Left renal cortex interstitium (tissue), 4 donors: ENCODE measurements at places on chromosomes 1 and 21.

GRCh38 chr21:19013916-19014315 is 610.3 kb upstream of the TMPRSS15 start:
- DNase-seq = no peak

GRCh38 chr21:44836666-44837471 is 19.0 kb upstream of the SUMO3 start:
- no peak for DNase-seq

DNA sequence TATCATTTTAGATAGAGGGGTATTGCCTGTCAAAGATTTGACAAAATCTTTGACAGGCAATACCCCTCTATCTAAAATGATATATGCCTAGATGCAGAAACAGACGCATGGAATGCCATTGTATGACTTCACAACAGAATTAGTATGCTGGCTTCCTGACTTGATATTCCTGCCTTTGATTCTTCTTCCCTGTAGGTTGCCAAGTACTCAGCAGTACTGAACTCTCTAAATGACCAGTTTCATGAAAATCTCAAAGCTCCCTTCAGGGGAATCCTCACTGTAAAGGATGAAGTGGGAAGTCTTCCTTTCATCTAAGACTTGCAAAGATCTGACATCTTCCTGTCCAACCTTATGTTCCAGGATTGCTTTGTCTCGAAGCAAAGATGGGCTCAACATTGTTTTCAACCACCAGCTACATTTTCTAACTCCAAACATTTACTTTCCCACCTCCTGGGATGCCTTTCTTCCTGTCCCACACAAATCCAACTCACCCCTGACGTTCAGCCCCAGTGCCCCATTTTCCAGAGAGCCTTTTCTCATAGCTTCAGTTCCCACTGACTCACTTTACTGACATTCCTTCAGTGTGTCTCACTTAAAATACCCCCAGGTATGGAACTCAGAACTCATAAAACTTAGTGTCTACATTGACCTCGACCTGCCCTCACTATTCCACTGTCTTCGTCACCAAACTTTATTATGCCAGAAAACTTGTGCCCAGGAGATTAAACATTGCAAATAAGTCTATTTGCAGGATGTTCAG is 67.3 kb upstream of the KCNJ6 start:
- no peak for DNase-seq

DNA sequence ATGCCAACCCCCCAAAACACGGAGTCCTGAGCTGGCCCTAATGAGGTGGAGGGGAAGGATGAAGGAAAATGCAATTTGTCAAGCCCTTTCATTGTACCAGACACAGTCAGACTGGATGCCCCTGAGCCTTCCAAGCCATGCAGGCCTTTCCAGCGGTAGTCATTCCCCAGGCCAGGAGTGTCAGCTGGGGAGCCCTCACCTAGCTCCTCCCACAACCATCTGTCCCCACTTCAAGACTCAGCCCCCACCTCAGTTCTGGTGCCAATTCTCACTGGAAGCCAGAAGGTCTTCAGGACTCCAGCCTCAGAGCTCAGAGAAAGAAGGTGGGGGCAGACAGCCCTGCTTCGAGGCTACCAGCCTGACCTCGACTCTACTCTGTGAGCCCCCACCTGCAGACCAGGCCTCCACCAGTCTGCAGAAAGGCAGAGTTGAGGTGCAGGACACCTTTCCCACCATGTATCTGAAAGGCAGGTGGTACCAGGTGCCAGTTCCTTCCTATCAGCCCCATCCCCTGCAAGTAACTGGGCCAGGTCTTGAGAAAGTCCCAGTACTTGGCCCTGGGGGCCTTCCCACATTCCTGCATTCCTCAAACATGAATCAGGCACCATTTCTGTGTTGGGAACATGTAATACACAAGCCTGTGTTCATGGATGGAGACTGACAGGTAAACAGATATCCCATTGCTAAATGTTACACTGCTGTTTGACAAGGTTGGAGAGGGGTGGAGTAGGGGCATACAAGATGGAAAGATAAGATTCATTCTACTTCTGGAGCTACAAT is 180.6 kb upstream of the EDN2 start:
- DNase-seq = no peak

- DNase-seq = no peak
These were observed 251.3 kb downstream of the SDCCAG8 start for GRCh38 chr1:243507001-243507671.

GRCh38 chr1:7366286-7366954 is 404.7 kb upstream of the VAMP3 start:
- no peak for DNase-seq

- DNase-seq = peak; percentile 54
These were observed 70.7 kb upstream of the SYT6 start for GRCh38 chr1:114224196-114224907.

- DNase-seq = no peak
These were observed 884 bp upstream of the LRRC8C start for GRCh38 chr1:89631816-89632656.

DNA sequence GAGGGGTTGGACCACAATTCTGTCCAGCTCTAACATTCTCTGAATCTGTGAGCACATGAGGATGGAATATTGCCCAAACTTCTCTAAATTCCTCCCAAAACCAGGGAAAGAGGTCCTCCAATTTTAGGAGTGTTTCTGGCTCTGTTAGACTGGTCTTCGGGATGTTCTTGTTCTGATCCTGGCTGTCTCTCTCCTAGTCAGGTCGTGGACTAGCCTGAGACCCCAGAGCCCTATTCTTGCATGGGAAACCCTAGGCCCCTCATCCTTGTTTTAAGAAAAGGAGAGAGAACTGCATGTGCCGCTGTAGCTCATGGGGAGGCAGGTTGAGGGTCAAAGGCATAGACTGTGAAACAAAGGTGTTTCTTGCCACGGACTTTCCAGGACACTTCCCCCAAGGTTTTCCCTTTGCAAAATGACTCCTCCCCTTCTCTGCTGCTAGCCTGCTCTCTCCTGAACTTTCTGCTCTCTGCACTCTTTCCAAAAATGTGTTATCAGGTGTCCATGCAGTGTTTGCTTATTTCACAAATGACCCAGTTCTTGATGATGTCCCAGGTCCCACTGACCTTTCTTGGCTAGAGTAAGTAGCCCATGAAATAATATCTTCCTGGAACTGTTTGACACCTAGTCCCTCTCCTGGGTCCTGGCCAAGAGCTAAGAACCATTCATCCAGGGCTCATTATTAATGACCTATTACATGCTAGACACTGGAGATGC is 29.3 kb upstream of the RD3 start:
- no peak for DNase-seq

GRCh38 chr1:53560581-53561502 is 101.6 kb downstream of the DMRTB1 start:
- DNase-seq = no peak

DNA sequence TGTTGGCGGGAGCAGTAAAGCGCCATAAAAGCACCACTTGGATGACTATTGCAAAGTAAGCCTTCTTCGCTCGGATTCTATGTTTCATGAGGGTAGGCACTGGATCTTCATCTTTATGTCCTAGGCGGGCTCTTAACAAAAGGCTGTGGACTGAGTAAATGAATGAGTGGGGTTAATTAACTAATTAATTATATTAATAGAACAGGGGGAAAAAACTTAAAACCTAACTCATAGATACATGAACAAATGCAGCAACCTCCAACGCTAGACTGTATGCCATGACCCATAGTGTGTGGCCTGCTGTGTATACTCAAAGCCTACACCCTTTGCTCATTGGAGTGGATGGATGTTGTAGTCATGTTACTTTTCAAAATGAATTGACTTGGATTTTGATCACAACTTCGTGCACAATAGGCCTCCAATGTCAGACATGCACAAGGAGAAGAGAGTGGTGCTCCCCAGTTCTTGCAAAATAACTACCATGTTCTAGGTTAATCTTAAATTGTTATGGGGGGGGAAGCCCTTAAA is 417 bp upstream of the GFI1 start:
- DNase-seq = no peak

GRCh38 chr1:213783893-213784292 is 203.9 kb upstream of the PROX1 start:
- no peak for DNase-seq

DNA sequence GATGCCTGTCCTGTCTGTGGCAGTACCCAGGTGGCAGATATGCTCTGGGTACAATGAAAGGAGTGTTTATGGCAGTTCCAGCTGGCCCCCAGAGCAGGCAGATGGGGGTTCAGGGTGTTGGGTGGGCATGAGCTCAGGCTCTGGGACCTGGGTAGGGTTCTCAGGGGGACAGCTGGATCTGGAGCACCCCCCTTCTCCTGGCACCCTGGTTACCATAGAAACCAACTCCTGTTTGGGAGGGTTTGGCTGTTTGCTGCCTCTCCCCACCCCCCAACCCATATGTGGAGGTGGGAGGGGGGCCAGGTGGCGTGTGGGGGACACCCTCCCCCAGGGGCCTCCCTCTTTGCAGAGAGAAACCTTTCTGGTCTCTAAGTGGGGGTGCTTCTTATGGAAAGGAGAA is 7.1 kb downstream of the FOXO6 start:
- DNase-seq = no peak

- no peak for DNase-seq
These were observed 225.0 kb downstream of the PBX1 start for GRCh38 chr1:164783778-164784555.

- no peak for DNase-seq
These were observed 93.9 kb upstream of the ADGRL4 start for GRCh38 chr1:79100385-79100784.

DNA sequence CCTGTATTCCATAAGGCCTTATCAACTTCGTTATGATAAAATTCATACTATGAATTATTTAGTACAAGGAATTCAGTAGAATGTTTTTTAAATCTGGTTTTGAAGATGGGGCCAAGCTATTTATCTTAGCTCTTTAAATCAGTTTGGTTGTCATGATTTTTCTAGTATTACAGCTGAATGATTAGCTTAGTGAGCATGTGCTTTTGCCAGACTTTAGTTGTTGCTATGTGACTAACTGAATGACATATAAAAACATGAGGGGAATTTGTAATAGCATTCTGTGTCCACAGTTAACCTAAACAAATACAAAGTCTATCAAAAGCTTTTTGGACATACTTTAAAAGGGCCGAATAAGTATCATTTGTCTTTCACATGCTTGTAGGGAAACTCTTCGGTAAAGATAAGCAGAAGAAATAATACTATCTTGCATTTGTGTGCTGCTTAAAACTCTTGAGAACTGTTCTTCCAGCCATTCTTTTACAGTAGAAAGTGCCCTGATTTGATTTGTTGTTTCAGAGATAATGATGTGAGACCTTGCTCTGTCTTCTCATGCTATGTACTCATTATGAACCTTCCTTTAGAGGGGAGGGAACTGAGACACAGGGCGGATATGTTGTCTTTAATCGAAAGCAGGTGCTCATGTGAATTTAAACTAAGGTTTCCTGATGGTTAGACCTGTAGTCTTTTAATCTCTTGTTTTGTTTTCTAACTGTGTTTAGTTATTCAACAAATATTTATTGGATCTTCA is 18.8 kb downstream of the NEK7 start:
- DNase-seq = no peak

DNA sequence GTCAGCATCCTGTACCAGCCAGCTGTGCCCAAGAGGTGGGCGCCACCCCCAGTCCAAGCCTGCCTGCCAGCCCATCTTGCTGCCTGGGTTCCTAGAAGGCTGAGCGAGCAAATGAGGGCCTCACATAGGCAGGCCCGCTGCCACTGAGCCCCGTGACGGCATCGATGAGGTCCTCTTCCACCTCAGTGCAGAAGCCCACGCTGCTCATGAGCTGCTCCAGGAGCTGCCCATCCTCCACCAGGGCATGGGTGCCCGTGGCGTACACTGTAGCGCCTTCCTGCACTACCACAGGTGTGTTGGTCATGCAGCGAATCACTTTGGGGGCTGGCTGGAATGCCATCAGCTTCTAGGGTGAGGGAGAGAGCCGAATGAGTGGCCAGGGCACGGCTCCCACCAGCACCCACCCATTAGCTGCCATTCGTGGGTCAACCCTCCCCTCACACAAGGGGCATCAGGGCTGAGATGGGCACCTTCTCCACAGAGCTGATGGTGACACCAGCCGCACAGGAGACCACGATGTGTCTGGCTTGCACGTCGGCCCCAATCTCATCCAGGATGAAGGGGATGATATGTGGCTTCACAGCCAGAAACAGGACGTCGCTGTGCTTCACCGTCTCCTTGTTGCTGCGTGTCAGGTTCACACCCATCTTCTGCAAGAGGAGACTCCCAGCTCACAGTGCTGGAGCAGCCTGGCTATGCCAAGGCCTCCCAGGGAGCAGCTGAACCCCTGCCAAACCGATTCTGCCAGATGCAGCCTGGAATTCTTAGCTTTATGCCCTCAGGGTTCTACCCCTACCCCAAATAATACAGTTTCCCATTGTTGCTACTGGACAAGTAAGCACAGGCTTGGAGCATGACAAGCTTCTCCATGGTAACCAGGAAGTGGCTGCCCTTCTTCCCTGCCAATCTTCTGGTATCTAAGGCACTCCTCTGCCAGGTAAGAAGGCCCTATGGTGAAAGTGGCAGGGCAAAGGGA is 2.0 kb downstream of the PYCR2 start:
- DNase-seq = no peak

GRCh38 chr1:116031302-116031835 is 55.1 kb downstream of the SLC22A15 start:
- no peak for DNase-seq

GRCh38 chr1:37237948-37238347 is 203.6 kb upstream of the GRIK3 start:
- DNase-seq = no peak

DNA sequence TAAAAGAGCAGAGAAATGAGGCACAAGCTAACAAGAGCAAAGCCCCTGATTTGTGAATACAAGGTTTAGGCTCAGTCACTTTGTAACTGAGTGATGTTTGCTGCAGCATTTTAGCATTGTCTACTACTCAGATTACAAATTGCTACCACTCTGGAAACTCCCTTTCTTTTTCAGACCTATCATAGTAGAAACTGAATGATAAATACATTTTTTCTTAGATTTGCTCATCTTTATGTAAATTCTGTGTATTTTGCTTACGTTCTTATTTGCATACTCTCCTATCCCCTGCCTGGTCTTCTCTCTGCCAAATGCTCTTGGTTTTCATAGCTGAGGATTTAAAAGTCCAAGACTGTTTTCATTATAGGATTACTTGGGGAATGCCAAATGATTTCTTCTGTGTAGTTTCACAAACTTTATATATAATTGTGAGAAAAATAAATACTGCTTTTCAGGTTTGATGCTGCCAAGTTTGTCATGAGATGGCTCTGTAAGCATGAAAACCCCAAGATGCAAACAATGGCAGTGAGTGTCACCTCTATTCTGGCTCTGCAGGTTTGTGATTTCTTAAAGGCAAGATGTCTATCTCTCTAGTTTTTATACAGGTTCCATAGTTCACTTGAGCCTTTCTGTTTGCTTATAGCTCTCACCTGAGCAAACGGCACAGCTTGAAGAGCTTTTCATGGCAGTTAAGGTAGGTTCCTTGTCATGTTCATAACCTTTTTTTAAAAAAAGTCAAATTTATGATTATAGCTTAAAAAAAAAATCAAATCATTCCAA is 24.7 kb downstream of the ZYG11A start:
- no peak for DNase-seq

GRCh38 chr1:175579956-175580750 is 163.2 kb downstream of the TNR start:
- DNase-seq = no peak

DNA sequence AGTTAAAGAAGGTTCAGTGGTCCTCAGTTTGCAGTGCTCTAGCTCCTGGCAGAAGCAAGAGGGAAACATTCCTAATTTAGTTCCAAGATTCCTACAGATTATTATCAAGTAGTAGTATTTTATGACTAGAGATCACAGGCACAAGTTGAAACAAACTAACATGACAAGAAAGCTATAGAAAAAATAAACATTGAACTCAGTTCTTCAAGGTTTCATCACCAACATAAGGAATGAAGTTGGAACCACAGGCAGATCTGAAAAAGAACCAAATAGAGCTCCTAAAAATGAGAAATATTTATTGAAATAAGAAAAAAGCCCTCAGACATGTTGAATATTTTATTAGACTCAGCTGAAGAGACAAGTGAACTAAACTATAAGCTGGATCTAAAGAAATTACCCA is 40.6 kb downstream of the PDC start:
- no peak for DNase-seq
